HEK293T (cell line): ENCODE measurements at places on chromosomes 5 and 9.

GRCh38 chr9:133701321-133701980 lies 36.7 kb downstream of the SARDH start:
- no peak for DNase-seq

DNA sequence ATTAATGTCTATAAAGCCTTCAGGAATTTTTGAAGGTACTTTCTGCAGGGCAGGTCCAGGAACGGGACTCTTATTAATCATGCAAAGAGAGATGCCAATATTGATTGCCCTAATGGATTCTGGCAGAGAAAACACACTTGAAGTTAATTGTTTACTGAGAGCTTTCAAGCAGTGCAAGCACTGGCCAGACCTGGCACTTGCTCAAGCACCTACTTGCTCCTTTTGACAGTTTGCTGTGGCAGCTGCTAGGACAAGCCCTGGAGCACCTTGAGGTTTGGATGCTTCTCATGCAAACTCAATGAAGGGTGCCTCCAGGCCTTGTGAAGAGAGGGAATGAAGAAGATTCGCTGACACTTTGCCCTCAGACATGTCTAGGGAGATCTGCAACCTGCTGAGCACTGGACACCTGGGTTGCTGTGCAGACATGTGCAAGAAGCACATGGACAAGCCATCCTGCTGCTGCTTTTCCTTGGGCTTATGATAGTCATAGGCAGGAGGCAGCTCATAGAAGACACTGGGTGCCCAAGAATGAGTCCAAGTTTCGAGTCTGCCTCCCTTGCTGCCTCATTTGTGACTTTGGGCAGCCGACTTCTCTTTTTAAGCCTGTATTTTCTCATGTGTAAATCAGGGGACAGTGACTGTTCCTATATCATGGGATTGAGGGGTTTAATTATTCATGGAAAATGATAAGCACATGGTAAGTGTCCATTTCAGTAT lies 88.8 kb upstream of the EQTN start:
- DNase-seq, result no peak

DNA sequence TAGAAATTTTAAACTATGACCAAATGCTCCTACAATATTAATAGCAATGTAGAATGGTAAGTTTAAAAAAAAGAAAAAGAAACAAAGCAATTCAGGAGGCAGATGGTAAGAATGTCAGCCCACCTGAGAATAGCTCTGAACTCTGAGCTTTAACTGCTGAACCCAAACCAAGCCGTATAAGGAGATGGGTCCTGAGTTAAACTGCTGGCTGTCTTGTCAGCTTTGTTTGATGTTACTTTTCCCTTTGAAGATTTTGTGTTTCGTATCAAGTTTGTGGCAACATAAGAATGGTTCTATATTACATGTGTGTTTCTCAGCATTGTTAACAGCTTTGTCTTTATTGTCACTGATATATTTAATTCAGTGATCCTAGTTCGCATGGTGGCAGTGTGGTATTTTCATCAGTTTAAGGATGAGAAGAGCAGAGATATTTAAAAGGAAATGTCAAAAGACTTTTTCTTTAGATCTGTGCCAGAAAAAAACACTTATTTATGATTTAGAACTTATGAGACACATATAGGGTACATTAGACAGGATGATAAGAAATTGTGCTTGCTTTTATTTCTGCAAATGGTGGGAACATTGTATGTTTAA lies 390.1 kb downstream of the CCDC171 start:
- no peak for DNase-seq

- DNase-seq, result no peak
These were observed 107.3 kb upstream of the PRRC1 start for GRCh38 chr5:127409921-127410675.

GRCh38 chr9:131273146-131273855 lies 3.0 kb downstream of the FAM78A start:
- DNase-seq, result no peak

GRCh38 chr5:175542232-175542965 lies 64.0 kb downstream of the SFXN1 start:
- no peak for DNase-seq

DNA sequence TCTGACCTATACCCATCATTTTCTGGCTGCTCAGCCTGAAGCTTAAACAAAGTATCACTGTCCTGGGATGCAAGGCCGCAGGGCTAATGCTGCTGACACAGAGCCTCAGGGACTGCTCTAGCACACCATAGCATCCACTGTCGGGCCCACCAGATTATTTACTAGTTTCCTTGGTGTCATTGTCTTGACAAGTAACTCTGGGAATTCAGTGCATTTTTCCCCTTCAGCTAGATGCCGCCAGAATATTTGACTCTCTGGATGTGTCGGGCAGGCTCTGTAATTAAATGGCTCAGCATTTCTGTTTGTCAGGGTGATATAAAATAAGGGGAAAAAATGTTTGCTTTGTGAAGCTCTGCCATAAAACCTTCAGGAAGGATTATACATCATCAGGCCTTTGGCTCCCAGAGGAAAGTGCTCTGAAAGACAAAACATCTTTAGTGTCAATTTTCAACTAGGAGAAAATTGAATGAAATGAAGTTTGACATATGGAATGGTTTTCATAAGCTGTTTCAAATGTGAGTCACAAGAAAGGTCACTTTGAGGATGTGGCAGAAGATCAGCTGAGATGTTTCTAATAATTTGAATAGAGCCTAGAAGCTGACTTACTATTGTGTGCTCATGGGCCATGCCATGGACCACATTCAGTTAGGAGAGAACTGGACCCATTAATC lies 350.1 kb downstream of the TMEM232 start:
- no peak for DNase-seq

- DNase-seq, result no peak
These were observed 190.0 kb downstream of the MED10 start for GRCh38 chr5:6188344-6188743.

- DNase-seq, result no peak
These were observed 159.4 kb downstream of the PIK3R1 start for GRCh38 chr5:68374796-68375518.

- no peak for DNase-seq
These were observed 180.1 kb upstream of the ELL2 start for GRCh38 chr5:96141749-96142148.

DNA sequence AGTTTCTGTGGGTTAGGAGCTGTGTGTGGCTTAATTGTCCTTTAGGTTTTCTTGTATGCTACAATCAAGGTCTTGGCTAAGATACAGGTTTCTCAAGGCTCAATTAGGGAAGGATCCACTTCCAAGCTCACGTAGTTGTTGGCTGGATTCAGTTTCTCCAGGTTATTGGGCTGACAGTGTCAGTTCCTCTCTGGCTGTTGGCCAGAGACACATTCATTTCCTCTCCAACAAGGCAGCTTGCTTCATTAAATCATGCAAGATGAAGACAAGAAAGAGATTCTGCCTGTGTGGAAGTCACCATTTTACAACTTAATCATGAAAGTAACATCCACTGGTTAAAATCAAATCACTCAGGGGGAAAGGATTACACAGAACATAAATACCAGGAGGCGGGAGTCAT lies 275.7 kb upstream of the KIF2A start:
- DNase-seq, result no peak

- DNase-seq, result no peak
These were observed 105.9 kb upstream of the PRLR start for GRCh38 chr5:35336230-35336629.
